Stimulated activated CD8-positive, alpha-beta memory T cell treated with anti-CD3 and anti-CD28 coated beads, Interleukin-15, amount 100 ng/mL, for 48 hours (primary cell): ENCODE measurements at places on chromosomes 5 and 9.

DNA sequence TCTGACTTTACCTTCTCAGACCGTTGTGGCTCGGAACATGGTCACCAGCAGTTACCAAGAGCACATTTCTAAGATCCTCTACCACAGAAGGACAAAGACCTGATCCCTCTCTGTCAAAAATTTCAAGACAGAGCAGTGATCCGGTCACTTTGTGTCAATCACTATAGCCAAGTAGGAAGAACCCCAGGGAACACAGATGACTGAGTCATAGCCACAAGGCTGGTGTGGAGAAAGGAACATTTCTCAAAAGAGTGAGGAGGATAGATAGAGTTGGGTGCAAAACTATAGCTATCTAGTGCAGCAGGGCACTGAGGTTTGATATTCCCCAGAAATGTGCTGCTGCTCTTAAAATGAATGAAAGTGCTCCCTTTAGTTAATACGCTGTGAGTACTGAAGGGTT is 130.7 kb upstream of the SMIM23 start:
- no peak for DNase-seq

GRCh38 chr9:81826517-81826906 is 101.7 kb upstream of the SPATA31D4 start:
- no peak for DNase-seq

DNA sequence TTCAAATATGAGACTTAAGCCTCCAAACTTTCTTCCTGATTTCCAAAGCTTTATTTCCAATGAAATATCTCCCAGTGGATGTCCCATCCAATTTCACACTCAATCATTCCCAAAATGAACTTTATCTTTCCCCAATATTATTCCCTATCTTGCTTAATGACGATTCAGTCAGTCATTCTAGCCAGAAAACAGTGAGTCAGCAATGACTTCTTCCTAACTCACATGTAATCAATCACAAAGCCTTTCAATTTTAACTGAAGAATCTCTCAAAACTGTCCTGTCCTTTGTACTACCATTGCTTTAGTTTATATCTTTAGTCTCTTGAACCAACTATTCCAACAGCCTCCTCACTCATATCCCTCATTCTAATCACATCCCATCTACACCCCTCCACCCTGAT is 34.9 kb downstream of the NSA2 start:
- DNase-seq: no peak

DNA sequence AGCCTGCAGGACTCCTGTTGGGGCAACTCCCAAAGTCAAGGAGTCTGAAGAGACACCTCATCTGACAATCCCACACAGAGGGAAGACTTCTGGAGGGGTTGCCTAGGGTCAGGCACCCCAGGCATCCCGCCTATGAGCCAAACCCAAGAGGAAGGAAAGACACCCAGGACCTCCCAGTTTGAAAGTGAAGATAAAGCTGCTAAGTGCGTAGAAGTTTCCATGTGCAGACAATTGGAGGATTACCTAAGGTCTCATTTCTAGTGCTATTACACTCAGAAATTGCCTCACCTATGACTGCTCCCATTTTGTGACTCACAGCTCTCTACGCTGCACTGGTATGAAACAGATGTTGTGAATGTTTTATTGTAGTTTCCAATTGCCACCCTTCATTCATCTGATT is 322.9 kb downstream of the SLIT3 start:
- DNase-seq: no peak

GRCh38 chr5:36523926-36524325 is 82.5 kb upstream of the SLC1A3 start:
- no peak for DNase-seq

- DNase-seq: no peak
Observed at GRCh38 chr5:2335733-2336515, 415.6 kb downstream of the IRX2 start.

DNA sequence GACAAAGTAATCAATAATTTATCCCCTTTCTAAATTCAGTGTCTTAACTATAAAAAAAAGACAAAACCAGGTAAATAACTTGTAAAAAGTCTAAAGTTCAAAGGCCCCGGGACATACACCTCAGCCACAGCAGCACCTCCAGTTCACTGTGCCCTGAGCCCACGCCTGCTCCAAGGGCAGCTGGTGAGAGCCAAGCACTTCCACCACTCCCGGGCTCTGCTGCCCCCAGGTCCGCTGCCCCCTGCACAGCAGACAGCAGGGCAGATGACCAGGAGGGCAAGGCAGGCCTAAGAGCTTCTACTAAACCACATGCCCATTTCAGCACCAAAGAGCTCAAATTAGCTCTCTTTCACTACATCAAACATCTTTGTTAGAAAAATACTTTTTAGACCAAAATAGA is 91.9 kb downstream of the CAMSAP1 start:
- no peak for DNase-seq

GRCh38 chr5:62786099-62786498 is 207.5 kb downstream of the LRRC70 start:
- no peak for DNase-seq

GRCh38 chr9:77162366-77162765 is 15.0 kb upstream of the VPS13A start:
- DNase-seq: no peak
